ENCODE measurements at places on chromosomes 13 and 19.

DNA sequence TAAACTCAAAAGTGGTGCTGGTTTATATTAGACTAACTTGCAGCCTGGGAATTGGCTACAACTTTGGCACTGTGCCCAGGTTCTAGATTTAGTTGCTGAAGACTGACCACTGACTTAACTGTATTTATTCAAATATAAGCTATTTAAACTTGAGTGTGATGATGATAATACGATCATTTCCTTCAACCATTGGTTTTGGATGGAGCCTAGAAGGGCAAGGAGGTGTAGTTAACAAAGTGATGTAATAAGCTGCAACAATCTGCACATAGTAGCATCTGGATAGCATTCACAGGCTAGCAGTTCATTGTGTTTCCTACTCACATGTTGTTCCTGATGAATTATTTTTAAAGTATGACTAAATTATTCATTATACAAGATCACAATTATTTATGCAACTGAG is 55.2 kb upstream of the DACH1 start:
- no peak for DNase-seq

- DNase-seq: peak; percentile 38
Observed at GRCh38 chr19:39397360-39398296, 6.5 kb downstream of the MED29 start.

GRCh38 chr13:52001120-52001731 is 10.0 kb downstream of the ATP7B start:
- DNase-seq: no peak

GRCh38 chr13:34343413-34343940 is 525.5 kb downstream of the RFC3 start:
- no peak for DNase-seq

DNA sequence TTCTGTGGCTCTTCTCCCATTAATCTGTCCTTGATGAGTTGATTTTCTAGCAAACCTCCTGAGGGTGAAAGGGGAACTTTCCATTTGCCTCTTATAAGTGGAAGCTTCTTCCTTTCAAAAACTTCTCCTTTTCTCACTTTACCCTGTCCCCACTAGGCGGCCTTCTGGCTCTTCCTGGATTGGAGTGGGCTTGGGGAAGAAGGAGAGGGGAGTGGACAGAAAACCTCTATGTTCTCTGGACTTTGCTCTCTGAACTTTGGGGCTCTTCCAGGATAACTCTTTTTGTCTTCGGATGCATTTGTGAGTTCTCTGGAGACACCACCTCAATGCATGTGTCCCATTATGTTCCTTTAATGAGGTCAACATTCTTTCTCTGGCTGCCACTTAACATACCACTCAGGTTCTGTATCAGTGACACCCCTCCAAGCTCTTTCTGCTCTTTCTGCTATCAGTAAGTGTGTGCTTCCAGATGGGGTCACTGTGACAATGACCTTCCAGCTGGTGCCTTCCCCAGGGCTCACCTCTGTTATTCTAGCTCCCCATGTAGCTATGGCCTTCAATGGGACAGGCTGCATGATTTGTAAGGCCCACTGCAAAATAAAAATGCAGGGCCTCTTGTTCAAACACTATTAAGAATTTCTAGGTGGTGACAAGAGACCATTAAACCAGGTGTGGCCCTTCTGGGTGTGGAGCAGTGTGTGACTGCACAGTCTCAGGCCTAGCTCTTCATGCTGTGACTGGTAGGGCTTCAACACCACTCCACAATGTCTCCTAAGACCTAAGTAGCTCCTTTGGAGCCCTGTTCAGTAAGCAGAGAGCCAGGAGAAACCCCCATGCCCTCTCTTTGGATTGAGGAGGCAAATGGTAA is 389.2 kb downstream of the EFNB2 start:
- DNase-seq: no peak

DNA sequence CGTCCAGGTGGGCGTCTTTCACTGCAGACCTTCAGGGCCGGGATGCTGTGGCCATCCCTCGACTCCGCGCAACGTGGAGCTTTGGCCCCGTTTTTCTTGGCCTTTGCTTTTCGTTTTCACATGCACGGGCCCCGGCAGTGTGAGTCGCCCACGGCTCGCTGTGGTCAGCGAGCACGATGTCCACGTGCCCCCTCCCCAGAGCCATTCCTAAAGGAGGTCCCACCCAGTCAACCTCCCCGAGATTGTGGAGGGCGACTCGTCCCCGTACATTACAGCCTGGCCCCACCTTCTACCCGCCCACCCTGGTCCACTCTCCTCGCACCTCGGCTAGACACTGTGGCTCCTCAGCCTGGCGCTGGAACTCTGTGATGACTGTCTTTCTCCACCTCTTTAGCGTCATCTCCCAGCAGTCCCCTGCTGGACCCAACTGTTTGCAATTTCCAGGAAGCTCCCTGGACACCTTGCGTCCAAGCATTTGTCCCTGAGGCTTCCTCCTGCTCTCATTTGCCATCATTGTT is 405 bp downstream of the ZNF446 start:
- DNase-seq: no peak

DNA sequence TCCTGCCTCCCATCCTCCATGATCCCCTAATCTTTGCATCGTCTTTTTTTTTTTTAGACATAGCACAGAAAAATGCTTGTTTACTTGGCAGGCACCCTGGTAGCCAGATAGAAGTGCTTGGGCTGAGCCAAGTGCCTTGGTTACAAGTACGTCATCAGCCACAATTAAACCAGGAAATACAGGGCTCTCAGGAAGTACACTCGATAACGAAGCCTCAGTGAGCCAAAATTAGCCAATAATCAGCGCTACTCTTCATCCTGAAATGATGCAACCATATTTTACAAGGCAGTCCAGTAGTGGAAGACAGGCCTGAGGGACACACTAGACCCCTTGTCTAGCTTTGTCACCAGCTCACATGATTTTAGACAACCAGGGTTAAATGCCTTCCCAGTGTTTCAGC is 194.0 kb upstream of the NBEA start:
- DNase-seq: peak; percentile 10

GRCh38 chr13:30332456-30333143 is 25.2 kb upstream of the KATNAL1 start:
- no peak for DNase-seq

GRCh38 chr13:30334663-30335386 is 27.5 kb upstream of the KATNAL1 start:
- DNase-seq: peak; percentile 18

- no peak for DNase-seq
Observed at GRCh38 chr13:67367399-67367798, 137.3 kb upstream of the PCDH9 start.

GRCh38 chr13:89755729-89756492 is 1591.6 kb upstream of the MIR17HG start:
- DNase-seq: no peak

DNA sequence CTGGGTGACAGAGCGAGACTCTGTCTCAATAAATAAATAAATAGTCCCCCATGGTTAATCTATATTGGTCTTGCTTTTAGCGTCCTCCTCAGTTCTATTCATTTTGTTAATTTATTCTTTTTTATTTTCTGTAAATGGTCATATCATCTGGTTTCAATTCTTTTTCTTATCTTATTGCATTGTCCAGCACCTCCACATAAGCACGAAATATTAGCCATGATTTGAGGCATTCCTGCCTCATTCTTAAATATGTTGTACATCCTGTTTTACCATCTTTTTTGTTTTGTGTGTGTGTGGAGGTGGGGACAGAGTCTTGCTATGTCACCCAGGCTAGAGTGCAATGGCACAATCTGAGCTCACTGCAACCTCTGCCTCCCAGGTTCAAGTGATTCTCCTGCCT is 24.6 kb upstream of the CCDC124 start:
- no peak for DNase-seq

DNA sequence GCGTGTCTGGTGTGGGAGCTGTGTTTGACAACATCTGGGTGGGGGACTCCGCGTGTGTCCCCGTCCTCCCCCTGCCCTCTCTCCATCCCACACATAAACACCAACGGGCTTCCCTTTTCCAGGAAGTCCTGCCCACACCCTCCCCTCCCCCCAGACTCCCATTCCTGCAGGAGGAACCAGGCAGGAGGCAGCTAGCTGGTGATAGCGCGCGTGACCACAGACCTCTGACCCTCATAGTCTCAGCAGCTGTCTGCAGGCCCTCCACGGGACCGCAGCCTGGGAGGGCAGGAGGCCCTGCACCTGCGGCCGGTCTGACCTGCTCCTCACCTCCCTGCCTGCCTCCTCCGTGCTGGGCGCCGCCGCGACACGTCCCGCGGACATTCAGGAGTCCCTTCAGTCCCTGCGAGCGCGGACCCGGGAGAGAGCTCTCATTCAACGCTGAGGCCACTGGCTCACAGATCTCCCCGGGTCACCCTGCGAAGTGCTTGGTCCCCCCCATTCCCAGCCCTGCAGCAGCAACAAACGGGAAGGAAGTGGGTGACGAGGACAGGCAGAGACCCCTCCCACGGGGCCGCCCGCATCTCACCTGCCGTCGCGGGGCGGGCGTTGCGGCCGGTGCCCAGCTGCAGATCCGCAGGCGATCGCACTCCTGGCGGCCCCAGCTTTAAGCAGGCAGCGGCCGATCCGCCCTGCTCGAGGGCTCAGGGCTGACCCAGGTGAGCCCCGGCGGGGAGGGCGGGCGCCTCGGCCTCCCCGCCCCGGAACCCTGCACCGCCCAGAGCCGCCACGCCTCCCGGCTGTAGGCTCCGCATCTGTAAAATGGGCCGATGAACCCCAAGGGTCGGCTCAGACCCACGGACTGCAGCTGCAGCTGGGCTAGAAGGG is 1.1 kb upstream of the ACP5 start:
- peak; percentile 9 for DNase-seq

GRCh38 chr19:10551698-10552301 is 8.1 kb downstream of the ATG4D start:
- DNase-seq: no peak

Measured in hypothalamus (tissue), 51 donors.